ENCODE measurements at places on chromosomes 2 and 18. TPM values are rescaled to one million over a fixed set of nuclear protein-coding genes. Genes with fewer than 3 reads are reported as not detected.

PTH2R gene
- not detected for total RNA-seq

CCDC178 gene
- 1.0 TPM for total RNA-seq

GAD1 gene
- not detected for total RNA-seq

RGPD4 gene
- not detected for total RNA-seq
